ENCODE measurements at places on chromosomes 16 and 17.

DNA sequence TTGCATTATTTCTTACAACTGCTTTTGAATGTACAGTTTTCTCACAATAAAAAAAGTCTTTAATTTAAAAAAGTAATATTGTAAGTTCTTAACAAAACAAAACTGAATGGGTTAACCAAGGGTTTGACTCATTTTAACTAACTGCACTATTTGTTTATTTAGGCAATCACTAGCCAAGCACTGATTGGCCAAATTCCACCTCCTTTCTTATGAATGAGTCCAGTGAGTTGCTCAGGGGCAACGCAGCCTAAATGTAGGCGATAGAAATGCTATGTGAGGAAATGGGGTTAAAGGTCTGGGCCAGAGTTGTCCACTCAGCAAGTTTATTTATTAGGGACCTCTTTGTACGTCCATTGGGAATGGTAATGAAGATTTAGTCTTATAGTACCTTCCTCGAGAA, 89.6 kb upstream of the MAF start:
- no peak for DNase-seq

- DNase-seq, result no peak
Observed at GRCh38 chr17:69325518-69326376, 1.2 kb downstream of the ABCA5 start.

DNA sequence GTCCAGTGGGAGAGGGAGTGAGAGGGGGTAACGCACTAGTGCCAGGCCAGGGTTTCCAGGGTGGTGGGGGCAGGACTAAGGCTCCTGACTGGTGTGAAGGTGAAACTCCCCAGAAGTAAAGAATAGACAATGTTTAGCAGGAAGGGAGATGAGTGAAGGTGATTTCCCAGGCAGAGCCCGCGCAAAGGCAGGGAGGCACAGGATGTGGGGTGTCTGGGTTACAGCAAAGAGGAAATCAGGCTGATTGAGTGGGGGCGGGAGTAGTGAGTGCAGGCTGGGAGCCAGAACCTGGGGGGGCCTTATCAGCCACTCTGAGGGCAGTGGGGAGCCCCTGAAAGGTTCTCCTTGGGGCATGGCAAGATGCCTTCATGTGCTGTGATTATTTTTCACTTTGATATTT, 167.5 kb downstream of the UTP18 start:
- DNase-seq, result no peak

GRCh38 chr16:11494433-11494832, 92.3 kb downstream of the LITAF start:
- no peak for DNase-seq

DNA sequence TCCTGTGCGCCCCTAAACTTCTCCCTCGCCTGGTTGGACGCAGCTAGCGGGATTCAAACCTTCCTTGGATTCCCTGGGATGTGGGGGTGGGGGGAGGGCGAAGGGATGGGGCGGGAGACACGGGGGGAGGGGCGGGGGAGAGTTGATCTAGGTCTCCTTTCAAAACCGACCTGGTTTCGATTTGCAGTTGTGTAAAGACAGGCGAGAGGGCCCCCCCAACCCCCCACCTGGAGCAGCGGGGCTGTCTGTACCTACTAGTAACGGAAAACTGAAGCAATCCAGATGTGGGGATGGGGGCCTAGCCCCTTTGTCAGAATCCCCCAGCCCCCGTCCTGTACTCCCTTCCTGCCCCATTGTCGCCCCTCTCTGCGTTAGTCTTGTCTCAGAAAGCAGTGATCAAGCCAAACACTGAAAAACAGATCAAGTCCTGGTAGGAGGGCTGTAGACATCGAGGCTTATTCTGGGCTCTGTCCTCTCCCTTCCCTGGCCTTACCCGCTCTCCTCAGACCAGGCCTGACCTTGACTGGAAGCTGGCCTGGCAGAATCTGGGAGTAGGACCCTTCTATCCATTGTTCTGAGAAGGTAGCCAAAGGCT, 902 bp downstream of the DLX4 start:
- DNase-seq, result no peak

GRCh38 chr16:54651440-54652195, 279.0 kb upstream of the IRX5 start:
- peak; percentile 85 for DNase-seq

DNA sequence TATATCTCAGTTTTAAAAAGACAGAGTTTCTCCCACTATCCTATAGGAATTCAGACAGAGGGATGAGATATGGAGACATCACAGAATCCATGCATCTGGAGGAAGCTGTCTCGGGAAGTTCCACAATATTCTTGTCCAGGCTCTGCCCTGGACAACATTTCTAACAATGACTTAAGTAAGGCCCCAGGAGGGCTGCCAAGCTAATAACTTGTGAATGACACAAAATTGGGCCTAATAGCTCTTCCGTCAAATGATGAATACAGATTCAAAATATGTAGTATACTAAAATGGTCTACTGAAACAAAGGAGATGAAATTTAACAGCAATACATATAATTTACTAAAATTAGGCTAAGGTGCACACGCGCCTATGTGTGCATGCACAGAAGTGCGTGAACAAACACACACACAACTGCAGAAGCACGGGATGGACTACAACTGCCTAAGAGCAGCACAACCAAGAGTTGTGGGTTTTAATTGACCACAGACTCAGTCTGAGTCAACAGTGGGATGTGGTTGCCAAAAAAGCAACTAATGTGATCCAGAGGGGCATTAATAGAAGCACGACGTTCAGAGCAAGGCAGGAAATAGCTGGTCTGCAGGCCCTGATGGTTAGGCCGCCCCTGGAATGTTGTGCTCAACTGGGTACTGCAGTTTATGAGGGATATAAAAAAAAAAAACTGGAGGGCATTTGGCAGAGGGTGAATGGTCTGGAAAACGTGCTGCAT, 26.3 kb upstream of the HS3ST2 start:
- no peak for DNase-seq

GRCh38 chr16:87855852-87856715, 13.2 kb downstream of the SLC7A5 start:
- no peak for DNase-seq

- no peak for DNase-seq
Observed at GRCh38 chr16:57184887-57185445, 873 bp downstream of the PSME3IP1 start.

DNA sequence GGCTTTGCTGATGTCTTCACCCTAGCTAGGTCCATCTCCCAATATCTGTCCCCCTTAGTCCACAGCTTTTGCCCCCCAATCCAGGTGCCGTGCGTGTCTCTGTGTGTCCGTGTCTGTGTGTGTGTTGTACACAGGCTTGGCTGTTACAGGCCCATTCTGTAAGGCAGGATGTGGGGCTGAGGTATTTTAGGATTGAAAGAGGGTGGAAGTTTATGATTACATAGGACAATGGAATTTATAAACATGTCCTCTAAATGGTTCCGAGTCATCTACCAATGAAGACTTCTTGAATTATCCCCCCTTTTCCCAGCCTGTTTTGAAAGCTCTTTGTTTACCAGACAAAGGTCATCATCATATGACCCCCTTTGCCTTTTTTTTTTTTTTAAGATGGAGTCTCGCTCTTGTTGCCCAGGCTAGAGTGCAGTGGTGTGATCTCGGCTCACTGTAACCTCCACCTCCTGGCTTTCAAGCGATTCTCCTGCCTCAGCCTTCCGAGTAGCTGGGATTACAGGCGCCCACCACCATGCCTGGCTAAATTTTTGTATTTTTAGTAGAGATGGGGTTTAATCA, 21.9 kb downstream of the ACE start:
- no peak for DNase-seq

DNA sequence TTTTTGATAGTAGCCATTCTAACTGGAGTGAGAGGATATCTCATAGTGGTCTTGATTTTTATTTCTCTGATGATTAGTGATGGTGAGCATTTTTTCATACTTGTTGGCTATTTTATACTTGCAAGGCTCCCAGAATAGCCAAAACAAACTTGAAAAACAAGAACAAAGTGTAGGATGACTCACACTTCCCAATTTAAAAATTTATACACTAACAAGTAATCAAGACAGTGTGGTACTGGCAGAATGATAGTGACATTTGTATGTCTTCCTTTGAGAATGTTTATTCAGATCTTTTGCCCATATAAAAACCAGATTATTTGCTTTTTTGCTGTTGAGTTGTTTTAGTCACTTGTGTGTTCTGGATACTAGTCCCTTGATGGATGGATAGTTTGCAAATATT, 17.8 kb downstream of the SPECC1 start:
- no peak for DNase-seq

- DNase-seq, result no peak
Observed at GRCh38 chr16:67537270-67537635, 8.6 kb downstream of the RIPOR1 start.

DNA sequence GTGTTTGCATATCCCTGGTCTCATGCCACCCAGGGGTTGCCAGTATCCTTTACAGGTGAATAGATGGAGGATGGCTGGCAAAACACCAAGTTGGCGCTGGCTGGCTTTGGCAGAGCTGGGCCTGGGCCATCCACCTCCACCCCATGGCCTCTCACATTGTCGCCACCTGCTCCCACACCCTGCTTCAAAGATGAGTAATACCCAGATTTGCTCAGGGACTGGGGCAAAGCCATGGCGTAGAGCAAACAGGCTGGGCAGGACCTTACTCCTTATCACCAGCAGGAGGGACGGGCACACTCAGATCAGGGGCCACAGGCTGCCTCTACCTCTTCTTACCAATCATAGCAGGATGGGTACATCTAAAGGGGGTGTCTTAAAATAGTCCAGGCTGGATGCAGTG, 24.3 kb downstream of the PLA2G10 start:
- DNase-seq, result no peak

DNA sequence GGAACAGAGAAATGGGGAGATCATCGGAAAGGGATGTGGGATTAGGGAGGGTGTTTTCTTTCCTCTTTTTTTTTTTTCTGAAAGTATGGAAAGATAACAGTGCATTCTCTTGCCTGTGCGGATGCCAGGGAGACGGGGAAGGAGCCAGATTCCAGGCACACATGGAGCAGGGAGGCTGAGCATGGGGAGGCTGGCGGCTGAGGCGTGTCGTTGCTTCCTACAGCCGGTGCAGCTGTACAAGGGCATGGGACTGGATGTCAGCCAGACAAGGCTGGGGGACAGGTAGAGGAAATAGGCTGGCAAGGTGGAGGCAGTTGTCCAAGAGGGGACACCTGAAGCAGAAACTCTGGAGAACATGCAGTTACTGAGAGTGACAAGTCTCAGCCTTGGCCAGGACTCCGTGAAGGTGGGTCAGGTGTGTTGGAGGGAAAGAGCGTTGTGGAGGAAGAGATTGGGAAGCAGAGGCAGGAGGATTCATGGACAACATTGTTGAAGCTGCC, 16.6 kb upstream of the ADORA2B start:
- DNase-seq, result no peak

DNA sequence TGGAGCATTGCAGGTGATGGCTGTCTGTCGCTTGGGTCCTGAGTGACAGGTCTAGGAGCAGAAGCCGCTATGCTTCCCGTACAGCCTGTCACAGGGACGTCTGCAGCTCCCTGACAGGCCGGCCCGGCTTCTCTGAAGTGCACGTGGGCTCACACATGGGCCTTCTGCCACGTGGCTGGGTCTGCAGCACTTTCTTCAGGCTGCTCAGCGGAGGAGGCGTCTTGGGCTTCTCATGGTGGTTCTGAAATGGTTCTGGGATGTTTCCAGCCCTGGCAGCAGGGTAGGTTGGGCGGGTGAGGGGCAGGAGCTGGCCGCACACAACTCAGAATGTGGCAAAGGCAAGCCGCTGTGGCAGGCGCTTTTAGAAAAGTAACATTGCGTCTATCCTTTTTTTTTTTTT, 80.3 kb upstream of the ZNF750 start:
- DNase-seq, result no peak

- no peak for DNase-seq
Observed at GRCh38 chr16:14366974-14367707, 262.9 kb downstream of the PARN start.
